Hindlimb muscle (tissue), 1 donor: ENCODE measurements at places on chromosomes 4 and X. TPM values are rescaled to one million over a fixed set of nuclear protein-coding genes. Genes with fewer than 3 reads are reported as not detected.
A peak's percentile ranks its signal among the peaks of the same experiment; 100 is the strongest.

DNA sequence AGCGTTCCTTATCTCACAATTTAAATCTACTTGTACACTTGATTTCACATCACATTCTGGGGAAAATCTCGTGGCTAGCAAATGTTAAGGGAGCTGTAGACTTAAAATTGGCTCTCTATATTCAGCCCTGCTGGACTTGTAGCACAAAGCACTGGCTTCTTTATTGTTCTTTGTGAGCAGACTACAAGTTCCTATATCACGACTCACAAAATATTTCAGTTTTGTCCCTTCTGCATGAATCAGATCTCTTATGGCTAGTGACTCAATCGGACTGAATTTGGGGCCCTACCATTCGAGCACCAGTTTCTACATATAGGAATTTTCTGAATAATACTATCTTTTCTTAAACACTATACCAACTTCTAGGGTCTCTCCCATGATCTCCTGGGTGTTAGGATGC lies 390.1 kb downstream of the ADAM29 start:
- DNase-seq = no peak

GRCh38 chr4:113476800-113477199 lies 284.7 kb downstream of the CAMK2D start:
- no peak for DNase-seq

DNA sequence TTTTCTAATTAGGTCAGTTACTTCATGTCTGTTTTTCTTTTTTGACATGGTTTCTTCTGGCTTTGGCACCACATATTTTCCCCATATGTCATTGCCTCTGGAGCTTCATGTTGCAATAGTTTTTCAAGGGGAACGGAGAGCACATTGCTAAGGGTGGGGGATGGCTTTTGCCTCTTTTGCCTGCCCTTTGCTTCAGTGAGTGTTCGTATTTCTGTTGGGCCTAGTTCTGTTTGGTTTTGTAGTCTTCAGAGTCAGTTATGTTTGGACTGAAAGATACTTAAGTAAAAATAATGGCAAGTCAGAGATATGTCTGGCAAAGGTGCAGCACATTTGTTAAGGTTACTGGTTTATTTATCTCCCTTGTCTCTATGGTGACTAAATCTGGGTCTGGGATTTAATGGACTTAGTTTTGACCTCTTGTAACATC lies 29.1 kb downstream of the FHL1 start:
- DNase-seq = peak; percentile 42

GRCh38 chr4:111676533-111676932 lies 468.7 kb upstream of the FAM241A start:
- no peak for DNase-seq

- no peak for DNase-seq
These were observed 273.3 kb downstream of the SH2D1A start for GRCh38 chrX:124619710-124620109.

DNA sequence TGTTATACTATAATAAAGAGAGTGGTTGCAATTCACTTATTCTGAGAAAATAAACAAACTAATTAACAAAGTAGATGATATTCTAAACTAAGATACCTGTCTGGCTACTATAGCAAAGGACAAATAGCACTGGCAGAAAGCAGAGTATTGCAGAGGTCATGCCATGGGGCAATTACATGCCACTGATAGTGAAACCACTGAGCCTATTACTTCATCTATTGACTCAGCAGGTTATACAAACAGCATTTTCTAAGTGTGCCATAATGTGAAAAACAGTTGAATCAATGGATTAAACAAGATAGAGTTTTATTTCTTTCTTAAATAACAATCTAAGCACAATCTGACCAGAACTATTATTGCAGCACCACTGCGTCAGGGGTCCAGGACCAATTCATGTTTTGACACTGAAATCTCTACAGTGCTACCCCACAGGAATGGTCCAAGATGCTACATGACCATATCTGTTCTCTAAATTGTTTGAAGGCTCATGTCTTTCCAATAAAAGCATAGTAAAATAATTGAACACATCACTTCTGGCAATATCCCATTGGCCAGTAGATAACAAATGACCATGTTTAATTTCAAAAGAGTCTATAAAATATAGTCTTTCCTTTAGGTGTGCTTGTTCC lies 389.5 kb upstream of the GRID2 start:
- DNase-seq = no peak

DNA sequence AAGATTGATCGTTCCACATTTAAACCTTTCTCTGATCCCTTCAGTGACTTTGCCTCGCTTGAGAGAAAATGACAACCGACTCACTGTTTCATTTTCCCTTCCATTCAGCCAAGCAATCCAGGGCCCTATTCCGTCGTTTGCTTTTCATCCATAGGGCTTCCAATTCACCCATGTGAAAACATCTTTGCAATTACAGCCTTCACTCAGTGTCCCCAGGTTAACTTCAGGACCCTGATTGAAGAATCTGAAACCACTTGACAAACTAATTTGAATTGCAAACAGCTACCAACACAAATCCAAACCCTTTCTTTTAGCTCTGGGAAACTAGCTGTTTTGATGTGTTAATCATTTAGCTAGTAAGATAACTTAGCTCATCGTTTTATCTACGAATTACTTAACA lies 120.2 kb upstream of the FAM9C start:
- no peak for DNase-seq

DNA sequence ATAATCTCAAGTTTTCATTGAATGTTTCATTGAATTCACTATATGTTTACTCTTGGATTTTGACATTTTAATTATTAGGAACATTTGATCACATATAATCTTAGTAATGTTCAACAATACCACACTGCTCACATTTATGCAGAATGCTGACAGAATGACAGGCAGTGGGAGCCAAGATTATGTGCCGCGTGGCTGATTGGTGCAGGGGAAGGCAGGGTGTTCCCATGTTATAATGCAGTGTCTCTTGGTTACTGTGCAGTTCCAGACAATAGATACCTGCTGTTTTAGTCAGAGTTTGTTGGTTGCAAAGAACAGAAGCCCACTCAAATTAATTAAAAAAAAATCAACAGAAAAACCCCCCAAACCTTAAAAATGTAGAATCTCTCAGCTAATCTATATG lies 33.0 kb downstream of the FHIP1A start:
- no peak for DNase-seq

- DNase-seq = no peak
These were observed 39.8 kb downstream of the SPCS3 start for GRCh38 chr4:176359590-176359989.

GRCh38 chr4:159429693-159430035 lies 326.8 kb downstream of the RAPGEF2 start:
- no peak for DNase-seq

The SRPX gene
- polyA plus RNA-seq = 54.1 TPM

The GAR1 gene
- 26.2 TPM for polyA plus RNA-seq

The EDNRA gene
- 20.0 TPM for polyA plus RNA-seq
